Retina (tissue), 1 donor: ENCODE measurements at places on chromosomes 12 and 14.
A peak's percentile ranks its signal among the peaks of the same experiment; 100 is the strongest.

GRCh38 chr14:78469947-78470346 lies 299.8 kb downstream of the NRXN3 start:
- DNase-seq, result no peak

GRCh38 chr12:92034858-92035401 lies 110.7 kb downstream of the BTG1 start:
- peak; percentile 37 for DNase-seq

- DNase-seq, result no peak
Observed at GRCh38 chr14:29197557-29197956, 431.0 kb downstream of the FOXG1 start.

- DNase-seq, result peak; percentile 69
Observed at GRCh38 chr12:124517260-124518050, 50.0 kb downstream of the NCOR2 start.

DNA sequence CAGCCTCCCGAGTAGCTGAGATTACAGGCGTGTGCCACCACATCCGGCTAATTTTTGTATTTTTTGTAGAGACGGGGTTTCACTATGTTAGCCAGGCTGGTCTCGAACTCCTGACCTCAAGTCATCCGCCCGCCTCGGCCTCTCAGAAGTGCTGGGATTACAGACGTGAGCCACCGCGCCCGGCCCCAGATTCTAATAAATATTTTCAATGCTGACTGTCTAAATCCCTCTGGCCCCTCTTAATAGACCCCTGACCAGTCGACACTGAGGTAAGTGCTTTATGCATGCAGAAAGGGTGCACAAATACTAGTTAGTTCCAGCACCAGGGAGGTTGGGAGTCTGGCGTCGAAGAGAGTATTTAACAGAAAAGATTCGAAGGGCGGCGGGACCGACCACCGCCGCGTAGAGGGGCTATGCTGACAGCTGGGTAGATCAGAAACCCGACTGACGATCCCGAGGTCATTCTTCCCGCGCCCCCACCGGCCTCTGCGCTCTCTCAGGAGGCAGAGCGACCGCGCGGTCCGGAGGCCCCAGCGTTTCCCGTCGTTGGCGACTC lies 1.1 kb upstream of the SPATS2 start:
- no peak for DNase-seq

GRCh38 chr14:55915456-55915855 lies 202.8 kb upstream of the PELI2 start:
- DNase-seq, result no peak

DNA sequence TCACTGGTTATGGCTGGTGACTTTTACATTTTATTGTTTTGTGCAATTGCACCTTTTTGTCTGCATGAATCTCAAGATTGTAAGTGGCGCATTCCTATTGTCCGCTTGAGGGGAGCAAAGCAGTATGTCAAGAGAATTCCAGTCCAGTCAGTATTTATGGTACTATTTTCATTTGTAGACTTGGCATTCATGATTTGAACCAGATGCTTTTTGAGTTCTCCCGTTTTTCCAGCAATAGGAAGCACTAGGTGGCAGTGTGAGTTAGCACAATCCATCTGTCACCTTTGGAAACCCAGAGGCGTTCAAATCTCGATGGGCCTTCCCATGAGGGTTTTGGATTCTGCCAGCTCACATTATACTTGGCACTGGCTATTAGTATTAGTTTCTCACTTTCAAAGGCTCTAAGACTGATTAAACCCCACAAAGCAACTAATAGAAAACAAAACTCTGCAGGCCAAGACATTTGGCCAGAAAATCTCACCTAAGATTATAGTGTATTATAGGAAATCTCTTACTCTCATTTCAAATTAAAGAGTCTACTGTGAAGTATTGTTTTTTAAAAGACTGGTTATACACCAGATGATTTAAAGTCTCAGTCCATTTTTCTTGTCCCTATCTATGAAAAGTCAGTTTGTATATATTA lies 2.2 kb downstream of the DACT1 start:
- DNase-seq, result peak; percentile 68

GRCh38 chr12:52359621-52360061 lies 7.6 kb downstream of the KRT85 start:
- no peak for DNase-seq

- no peak for DNase-seq
Observed at GRCh38 chr14:49642163-49642562, 7.1 kb upstream of the DNAAF2 start.

DNA sequence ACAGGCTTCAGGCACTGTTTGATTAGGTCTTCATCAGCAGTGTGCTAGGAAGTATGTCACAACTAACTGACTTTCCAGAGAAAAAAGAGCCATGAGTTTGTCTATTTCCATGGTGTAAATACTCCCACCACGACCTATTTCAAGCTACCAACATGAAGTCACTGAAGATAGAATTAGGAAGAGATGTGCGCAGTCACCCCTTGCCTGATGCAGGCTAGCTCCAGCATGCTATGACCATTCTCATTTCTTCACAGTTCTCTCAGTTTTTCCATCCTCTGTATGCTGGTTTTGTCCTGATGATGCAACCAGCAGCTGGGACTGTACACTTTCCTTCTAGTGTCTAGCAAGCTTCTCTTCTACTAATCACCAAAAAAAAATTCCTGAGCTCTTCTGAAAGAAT lies 191.6 kb upstream of the NUDT4 start:
- no peak for DNase-seq

GRCh38 chr14:100332797-100333196 lies 9.7 kb downstream of the SLC25A47 start:
- DNase-seq, result no peak

- DNase-seq, result no peak
Observed at GRCh38 chr14:94407906-94408305, 19.5 kb upstream of the SERPINA1 start.

DNA sequence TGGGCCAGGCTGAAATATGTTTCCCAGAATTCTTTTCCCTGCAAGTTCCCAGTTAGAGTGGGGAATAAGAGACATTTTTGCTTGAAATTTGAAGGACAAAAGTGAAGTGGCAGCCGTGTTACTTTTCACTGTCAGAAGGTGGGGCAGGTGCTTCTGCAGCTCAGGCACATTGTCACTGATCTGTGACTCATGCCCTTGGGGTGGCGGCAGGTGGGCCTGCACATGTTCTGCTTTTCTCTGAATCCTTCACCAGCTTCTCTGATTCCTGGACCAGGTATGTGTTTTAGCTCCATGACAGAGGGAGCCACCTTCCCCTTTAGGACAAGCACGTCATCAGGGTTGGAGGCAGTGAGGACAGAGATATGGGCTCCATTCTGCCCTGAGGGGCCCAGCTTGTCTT lies 11.7 kb upstream of the KCNA5 start:
- no peak for DNase-seq

- no peak for DNase-seq
Observed at GRCh38 chr14:95117937-95118721, 39.2 kb downstream of the DICER1 start.

DNA sequence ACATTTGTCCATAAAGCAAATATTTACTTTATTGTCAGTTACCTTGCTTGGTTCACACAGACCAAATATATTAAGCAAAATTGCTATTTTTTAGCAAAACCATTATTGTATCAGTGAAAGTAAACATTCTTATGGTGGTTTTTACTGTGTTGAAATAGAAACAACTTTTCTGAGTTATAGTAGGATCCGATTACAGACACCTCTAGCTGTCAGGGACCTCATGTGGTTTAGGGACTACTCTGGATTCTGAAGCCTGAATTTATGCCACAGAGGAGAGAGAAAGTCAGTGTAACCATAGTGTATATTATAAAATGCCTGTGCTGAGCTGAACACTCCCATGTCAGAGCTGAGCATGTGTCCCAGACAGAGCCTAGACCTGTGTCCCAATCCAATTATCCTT lies 287.5 kb downstream of the FLRT2 start:
- DNase-seq, result no peak
